ENCODE measurements at places on chromosomes 5 and 9. TPM values are rescaled to one million over a fixed set of nuclear protein-coding genes. Genes with fewer than 3 reads are reported as not detected.
A peak's percentile ranks its signal among the peaks of the same experiment; 100 is the strongest.

The STKLD1 gene
- 3.1 TPM for total RNA-seq

The KDM4C gene
- total RNA-seq = 11.6 TPM

The SOWAHA gene
- total RNA-seq = not detected

The IL7R gene
- total RNA-seq = 0.41 TPM

The BAAT gene
- not detected for total RNA-seq

The BNC2 gene
- total RNA-seq = 2.9 TPM

The ALDOB gene
- total RNA-seq = not detected

The PCDHA4 gene
- total RNA-seq = not detected

The PSMD5 gene
- total RNA-seq = 86.4 TPM

DNA sequence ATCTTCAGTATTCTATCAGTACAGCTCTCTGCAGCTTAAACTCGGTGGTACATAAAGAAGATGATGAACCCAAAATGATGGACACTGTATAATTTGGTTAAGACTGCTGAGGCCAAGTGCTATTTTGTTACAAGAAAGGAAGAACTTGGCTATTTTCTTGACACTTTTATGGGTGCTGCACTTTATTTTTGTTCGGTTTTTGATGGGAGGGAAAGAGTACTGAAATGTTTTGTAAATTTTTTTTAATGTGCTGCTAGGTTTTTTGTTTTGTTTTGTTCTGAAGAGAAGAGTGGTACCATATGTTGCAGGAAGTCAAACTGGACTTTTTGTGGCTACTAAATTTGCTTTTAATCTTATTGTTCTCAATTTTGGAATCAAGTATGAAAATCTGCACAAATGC lies 26.7 kb downstream of the CDC37L1 start:
- no peak for DNase-seq

DNA sequence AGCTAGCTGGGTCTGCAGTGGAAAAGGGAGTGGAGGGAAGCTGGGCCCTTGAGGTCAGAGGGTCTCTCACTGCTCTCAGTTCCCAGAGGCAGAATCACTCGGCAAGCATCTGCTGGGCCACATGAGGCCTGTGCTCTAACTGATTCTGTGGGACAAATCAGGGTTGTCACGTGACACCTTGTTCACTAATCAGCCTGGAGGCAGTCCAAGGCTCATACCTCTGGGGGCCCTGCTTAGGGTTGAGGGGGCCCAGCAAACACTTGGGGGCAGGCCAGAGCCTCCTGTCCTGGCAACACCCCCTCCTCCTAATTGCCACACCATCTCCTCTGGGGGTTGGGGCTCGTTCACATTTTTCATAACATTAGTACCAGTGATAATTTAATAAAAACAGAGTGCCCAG lies 9.1 kb upstream of the DPM2 start:
- no peak for DNase-seq

GRCh38 chr9:125519734-125520133 lies 187.3 kb downstream of the MAPKAP1 start:
- no peak for DNase-seq

DNA sequence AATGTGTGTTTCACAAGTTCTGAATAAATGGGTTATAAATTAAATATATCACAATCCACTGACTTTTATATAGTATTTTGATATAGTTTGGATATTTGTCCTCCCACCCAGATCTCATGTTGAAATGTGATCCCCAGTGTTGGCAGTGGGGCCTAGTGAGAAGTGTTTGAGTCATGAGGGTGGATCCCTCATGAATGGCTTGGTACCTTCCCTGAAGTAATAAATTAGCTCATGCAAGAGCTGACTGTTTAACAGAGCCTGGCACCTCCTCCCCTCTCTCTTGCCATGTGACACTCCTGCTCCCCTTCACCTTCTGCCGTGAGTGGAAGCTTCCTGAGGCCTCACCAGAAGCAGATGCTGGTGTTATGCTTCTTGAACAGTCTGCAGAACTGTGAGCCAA lies 127.9 kb upstream of the PALM2AKAP2 start:
- DNase-seq = no peak

GRCh38 chr9:38380872-38381534 lies 11.5 kb upstream of the ALDH1B1 start:
- no peak for DNase-seq

- DNase-seq = no peak
Measured at GRCh38 chr5:89055695-89056085, 172.7 kb upstream of the MEF2C start.

DNA sequence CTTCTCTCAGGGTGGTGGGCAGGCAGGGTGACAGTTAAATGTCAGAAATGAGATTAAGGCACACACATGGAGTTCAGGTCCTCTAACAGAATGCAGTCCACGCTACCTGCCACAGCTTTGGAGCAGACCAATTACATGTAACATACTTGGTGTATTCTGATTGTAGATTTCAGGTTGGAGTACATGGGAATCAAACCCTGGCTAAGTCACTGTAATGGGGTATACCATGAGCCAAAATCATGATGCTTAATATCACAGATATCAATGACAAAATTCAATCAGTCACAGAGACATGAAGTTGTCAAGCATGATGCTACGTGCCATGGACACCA lies 48.9 kb downstream of the MEF2C start:
- DNase-seq = no peak

DNA sequence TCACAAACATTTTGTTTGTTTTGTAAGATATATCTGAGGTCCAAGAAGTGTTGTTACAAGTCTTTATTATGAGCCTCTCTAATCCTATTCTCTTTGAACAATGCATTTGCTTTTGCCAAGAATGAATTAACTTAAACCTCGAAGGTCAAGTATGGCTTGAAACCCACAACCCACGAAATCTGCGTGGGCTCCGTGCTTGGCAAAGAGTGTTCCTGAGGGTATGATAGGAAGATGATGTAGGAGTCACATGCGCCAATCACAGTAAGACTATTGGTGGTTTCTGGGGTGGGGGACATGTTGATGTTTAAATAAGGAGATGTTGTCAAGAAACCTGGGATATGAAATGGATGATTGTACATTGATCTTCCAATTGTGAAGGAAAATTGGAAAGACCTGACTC lies 330.8 kb upstream of the RFX3 start:
- DNase-seq = no peak

DNA sequence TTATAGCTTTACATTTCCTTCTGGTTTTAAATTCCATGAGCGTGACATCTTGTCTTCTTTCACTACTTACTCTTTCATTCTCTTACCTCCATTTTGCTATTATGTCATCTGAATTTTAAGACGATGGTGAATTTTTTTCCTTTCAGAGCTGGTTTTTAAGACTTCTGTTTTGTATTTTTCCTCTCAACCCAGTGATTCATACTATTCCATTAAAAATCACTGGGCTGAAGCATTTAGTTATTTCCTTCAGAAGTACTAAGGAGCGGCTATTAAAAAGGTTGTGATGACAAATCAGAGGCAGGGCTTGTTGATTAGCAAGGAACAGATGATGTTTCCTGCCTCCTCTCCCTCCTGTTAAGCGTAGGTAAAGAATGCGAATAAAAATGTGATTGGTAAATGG lies 16.5 kb downstream of the AGXT2 start:
- DNase-seq = no peak

DNA sequence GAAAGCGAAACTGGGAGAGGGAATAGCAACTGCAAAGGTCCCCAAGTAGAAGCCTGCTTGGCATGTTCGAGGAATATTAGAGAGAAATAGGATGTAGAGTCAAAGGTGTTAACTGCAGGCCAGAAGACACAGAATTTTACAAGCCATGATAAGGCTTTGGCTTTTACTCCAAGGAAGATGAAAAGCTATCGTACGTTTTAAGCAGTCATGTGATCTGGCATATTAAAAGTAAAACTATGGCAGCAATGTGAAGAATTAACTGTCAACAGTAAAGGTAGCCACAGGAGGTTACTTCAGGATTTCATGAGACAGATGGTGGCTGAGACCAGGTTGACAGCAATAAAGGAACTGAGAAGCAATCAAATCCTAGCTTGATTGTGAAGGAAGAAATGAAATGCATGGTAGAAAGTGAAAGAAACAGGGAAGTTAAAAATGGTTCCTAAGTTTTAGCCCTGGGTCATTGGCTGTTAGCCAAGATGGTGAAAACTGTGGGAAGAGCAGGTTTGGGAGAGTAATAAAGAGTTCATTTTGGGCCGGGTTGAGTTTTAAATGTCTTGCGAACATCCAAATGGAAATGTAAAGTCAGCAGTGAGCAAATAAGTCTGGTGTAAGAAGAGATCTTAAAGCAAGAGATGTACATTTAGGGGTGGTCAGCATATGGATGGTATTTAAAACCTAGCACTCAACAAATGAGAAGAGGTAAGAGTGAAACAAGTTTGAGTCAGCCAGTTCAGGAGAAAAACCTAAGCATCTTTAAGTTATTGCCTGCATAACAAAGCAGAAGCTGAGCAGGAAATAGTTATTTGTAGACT lies 20.3 kb upstream of the TTC33 start:
- no peak for DNase-seq

GRCh38 chr5:673831-674629 lies 19.1 kb downstream of the TPPP start:
- peak; percentile 45 for DNase-seq

DNA sequence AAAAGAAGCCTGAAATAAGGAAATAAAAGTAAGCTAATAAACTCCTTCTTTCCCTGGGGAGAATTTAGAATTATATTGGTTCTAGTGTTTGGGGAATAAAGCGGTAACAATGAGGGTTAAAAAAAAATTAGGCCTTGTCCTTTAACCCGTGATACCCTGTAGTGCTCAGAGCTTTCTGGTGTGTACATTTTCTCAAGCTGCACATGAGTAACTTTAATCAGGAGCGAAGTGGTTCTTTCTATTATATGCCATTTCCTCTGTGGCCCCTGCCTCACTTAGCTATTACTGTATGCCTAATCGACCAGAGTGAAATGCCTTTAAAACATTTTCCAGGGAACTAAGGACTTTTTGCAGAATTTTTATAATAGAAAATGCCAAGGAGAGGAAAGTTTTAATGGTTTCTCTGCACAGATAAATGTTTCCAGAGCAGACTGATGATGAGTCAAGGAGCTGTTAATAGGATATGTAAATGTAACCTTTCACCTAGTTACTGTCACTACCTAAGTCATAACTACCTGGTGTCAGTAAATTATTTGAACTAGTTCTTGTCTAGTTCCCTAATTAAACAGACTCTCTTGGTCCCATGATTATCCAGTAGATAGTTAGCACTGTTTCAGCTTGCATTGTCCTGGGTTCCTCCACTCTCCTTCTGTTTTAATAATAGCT lies 7.6 kb downstream of the PAM start:
- DNase-seq = no peak

- no peak for DNase-seq
Measured at GRCh38 chr5:18333841-18334240, 699.6 kb downstream of the TAF11L14 start.

DNA sequence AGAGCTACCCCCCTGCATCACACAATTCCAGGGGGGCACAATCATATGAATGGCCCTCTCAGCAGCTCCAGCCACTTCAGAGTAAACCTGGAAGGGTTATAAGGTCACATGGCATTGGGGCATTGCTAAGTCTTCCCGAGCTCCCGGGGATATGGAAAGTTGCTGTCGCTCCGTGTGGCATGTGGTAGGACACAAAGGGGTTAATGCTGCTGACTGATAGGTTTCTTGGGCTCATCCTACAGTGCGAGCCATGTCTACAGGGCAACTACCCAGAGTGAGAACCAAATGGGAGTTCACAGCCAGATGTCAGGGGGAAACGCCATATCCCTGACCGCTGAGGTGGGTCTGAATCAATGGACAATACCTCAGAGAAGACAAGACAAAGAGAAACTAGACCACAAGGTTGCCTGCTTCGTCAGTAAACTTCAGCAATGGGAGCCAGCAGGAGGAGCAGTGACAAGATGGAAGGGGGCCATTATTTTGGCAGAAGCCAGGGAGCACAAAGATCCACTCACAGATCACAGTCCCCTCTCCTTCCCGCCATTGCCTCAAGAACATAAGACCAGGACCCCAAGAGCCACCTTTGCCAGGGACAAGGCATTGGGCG lies 52.4 kb upstream of the SHISAL2B start:
- DNase-seq = no peak

GRCh38 chr5:50301756-50302155 lies 139.3 kb downstream of the EMB start:
- DNase-seq = no peak

DNA sequence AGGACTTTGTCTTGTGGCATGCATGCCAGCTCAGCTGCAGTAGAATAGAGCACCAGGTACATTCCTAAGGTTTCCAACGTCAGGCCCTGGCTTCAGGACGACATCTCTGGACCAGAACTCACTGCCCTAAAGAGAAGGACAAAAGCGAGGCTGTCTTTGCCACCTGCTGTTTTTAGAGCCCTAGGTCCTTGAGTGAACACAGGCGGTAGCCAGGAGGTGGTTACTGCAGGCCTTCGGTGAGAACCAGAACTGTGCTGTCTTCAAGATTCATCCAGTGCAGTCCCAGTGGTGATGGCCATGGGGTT lies 288.9 kb upstream of the CDH18 start:
- DNase-seq = no peak

GRCh38 chr9:133147412-133148198 lies 16.1 kb downstream of the GBGT1 start:
- DNase-seq = peak; percentile 76

- DNase-seq = no peak
Measured at GRCh38 chr5:3300726-3301125, 294.9 kb upstream of the IRX1 start.

GRCh38 chr5:150487199-150488061 lies 20.5 kb upstream of the NDST1 start:
- DNase-seq = no peak

DNA sequence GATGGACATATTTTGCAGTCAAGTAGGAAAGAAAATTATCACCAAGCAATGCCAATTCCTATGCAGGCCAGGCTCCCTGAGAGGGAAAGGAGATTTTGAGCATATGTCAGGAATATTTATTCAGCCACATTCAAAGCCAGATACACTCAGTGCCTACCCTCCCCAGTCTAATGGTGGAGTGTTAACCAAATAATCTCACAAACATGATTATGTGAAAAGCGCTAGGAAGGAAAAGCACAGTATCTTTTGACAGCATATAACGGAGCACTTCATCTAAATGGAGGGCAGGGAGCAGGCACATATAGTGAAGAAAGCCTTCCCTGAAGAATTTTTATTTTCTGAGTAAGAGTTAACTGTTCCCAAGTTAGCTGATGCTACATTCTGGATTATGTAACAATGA lies 80.3 kb upstream of the SLC30A5 start:
- no peak for DNase-seq

- DNase-seq = no peak
Measured at GRCh38 chr5:9947944-9948343, 301.7 kb downstream of the ATPSCKMT start.
